ENCODE measurements at places on chromosomes 16 and 17.

GRCh38 chr17:18859256-18859655 is 1.3 kb downstream of the PRPSAP2 start:
- DNase-seq, result peak; percentile 11

DNA sequence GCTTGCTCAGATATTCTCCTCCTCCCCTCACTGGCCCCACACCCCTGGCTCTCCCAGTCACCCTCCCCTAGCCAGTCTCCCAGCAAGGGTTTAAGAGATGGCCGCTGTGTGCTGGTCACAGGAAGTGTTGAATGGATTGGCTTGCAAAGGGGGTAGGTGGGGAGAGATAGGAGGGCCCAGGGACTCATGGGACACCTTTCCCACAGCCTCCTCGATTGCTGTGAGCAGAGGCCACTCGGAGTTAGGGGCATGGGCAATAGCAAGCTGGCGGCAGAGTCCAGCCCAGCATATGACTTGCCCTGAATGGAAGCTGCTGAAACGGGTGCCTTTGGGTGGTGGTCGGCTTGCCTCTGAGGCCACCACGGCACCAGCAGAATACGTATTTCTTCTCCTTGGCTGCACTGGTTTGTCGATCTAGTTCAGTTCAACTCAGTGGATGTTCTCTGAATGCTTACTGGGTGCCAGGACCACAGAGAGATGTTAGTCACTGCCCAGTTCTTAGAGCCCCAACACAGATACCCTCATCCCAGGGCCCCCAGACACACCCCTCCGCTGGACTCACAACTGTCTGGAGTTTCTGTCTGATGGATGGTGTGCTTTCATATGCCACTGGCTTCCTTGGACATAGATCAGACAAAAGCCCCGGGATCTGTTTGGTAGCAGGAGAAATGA is 6.0 kb downstream of the WFIKKN2 start:
- DNase-seq, result no peak

DNA sequence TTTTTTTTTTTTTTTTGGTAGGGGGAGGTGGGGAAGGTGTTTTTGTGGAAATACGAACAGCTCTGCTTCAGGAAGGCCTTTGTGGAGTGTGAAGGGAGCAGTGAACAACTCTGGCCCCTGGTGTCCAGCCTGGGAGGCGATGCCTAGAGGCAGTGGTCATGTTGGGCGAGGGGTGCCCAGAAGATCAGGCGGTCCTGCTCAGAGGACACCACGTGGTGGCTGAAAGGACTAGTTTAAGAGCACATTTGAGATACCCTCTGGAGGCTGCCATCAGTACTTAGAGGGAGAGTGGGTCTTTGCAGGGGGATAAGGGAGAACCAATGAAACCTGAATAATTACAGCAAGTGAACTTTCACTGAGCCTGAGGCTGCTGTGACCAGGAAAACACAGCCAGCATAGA is 40.1 kb upstream of the RHOT1 start:
- no peak for DNase-seq

DNA sequence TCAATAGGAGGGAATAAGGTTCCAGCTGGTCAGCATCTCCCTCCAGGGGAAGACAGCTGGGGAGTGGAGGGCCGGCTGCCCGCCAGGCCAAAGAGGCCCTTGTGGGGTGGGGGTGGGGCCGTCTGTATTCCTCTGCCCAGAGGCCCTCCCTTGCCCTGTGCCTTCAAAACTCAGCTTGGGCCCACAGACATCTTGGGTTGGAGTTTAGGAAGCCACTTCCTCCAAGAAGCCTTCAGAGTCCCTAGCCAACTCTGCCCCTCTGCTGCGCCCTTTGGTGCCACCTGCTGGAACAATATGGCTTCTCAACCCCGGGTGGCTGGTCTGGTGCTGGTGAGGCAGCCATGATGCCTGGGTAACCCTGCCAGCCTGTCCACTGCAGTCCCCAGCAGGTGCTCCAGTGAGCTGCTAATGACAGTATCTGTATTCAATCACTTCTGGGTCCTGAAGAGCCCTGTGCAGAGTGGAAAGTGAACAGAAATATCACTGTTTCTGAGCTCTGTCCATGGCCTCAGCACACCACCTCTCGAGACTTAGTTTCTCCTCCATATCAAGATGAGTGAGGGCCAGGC is 16.7 kb downstream of the HSD11B2 start:
- peak; percentile 88 for DNase-seq

GRCh38 chr17:47099987-47100711 is 88.9 kb downstream of the CDC27 start:
- peak; percentile 94 for DNase-seq

GRCh38 chr17:79619196-79619595 is 8.3 kb upstream of the RBFOX3 start:
- no peak for DNase-seq

GRCh38 chr17:69388822-69389442 is 25.6 kb upstream of the MAP2K6 start:
- no peak for DNase-seq

GRCh38 chr17:40910441-40910841 is 25.4 kb upstream of the KRT20 start:
- DNase-seq, result no peak

DNA sequence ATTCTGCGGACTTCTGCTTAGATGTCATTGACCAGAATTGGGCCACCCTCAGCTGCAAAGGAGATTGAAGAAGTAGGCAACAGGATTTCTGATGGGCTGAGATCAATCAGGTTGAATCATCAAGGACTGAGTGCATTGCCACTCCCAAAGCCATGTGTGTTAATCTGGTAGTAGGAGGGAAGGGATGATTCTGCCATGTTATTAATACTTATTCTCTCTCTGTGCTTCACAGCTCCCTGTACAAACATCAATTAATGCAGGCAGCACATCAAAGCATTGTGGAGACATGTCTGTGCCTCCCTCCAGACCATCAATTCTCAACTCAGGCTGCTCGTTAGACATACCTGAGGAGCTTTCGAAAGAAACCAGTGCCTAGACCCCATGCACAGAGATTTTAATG is 11.6 kb downstream of the LRRC3C start:
- DNase-seq, result no peak

GRCh38 chr16:86848821-86849220 is 270.5 kb downstream of the FOXL1 start:
- DNase-seq, result no peak

GRCh38 chr17:33218698-33219601 is 74.1 kb downstream of the ASIC2 start:
- no peak for DNase-seq

- no peak for DNase-seq
Measured at GRCh38 chr16:58863042-58863441, 128.9 kb upstream of the GOT2 start.

DNA sequence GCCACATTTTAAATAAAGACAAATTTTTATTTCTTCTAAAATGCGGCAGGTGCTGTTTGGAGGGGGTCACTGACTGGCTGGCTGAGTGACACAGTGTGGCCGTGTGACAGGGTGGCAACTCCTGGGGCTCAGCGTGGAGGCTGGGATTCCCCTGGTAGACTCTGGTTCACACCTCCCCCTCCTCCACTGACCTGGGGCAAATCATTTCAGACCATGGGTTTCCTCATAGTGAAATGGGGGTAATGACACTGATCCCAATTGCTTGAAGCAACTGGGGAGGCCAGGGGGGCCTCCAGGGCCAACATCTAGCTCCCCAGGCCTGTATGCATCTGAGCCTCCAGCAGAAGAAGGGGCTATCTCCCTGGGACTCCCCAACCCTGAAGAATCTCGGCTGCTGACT is 6.6 kb downstream of the HSD11B2 start:
- no peak for DNase-seq

- DNase-seq, result no peak
Measured at GRCh38 chr17:50758524-50758923, 8.8 kb downstream of the ANKRD40CL start.

DNA sequence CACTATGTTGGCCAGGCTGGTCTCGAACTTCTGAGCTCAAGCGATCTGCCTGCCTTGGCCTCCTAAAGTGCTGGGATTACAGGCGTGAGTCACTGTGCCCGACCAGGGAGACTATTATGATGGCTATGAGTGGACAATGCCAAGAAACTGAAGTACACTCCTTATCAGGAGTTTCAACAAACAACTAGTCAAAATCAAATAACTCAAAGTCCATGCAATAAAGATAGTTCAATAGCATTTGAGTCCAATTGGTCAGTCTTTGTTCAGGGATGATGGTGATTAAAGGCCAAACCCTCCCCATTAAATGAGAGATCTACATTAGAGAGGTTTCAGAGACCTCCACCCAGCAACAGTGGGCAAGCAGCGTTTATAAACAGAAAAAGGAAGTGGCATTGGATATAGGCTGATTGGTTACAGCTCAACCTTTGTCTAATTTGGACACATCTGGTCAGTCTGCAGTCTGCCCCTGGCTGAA is 8.0 kb downstream of the CHST5 start:
- DNase-seq, result no peak

GRCh38 chr16:79151-80054 is 1.4 kb downstream of the MPG start:
- peak; percentile 24 for DNase-seq

- DNase-seq, result no peak
Measured at GRCh38 chr16:26840691-26841090, 226.0 kb upstream of the C16orf82 start.

DNA sequence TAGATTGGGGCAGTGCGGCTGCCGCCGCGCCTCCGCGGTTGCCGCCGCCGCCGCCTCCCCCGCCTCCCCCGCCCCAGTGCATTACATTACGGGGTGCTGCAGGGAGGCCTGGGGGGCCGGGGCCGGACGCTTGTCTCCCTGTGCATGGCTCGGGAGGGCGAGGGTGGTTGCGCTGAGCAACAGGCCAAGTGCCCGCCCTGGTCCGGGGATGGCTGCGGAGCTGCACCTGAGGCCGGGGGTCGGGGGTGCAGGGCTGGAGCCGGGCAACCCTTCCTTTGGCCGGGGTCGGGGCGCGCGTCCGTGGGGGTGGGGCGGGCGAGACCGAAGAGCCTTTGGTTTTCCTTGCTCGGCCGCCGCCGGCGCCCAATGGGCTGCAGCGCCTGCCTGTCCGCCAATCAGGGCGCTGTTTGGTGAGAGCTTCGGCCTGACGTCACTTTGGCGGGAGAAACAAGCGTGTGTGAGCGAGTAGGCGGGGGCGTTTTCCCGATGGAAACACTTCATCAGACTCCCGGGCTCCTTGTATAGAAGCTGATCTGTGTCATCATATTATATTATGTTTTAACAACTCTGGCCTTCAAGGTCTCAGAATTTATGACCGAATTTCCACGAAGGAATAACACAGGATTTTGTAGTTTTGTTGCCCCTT is 941 bp upstream of the FBXL20 start:
- peak; percentile 85 for DNase-seq

DNA sequence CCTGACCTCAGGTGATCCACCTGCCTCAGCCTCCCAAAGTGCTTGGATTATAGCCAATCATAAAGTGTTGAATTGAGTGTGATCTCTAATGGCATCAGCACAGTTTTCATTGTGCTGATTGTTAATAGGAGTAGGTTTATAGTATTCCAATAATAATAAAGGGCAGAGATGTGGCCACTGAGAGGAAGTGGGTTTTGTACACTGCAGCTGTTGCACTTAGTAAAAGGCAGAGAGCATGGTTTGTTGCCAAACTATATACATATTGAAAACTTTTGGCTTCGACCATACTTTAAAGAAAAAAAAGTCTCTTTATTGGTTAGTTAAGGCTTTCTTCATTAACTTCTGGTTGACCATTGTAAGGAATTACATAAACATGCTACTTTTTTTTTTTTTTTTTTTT is 185.9 kb downstream of the CDK5R1 start:
- no peak for DNase-seq

GRCh38 chr16:87361916-87362619 is 21.5 kb downstream of the FBXO31 start:
- no peak for DNase-seq

DNA sequence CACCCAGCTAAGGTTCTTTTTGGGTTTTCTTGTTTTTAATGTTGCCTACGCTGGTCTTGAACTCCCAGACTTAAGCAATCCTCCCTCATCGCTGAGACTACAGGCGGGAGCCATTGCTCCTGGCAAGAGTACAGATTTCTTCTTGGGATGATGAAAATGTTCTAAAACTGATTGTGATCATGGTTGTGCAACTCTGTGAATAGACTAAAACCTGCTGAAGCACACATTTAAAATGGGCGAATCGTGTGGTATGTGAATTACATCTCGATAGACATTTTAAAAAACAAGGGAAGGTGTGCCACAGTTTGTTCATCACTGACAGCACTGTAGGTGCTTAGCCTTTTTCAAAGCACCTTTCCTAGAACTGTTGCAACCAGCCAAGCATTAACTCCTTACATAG is 48.8 kb upstream of the CDH3 start:
- DNase-seq, result no peak

DNA sequence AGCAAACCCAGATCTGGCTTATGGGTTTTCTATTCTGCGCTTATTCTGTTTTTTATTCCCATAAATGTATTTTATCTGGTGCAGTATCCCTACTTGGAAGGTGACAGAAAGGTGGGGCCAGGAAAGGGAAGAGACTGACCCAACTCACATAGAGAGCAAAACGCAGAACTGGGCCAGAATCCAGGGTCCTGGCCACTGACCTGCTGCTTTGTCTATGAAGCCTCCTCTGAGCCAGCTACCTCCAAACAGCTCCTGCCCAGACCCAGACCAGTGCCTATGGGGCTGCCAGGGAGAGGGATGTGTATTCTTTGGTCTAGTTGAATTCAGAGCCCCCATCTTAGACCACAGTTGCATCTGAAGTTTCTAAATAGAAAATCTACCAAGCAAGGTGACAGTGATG is 36.4 kb upstream of the CES5A start:
- DNase-seq, result no peak

DNA sequence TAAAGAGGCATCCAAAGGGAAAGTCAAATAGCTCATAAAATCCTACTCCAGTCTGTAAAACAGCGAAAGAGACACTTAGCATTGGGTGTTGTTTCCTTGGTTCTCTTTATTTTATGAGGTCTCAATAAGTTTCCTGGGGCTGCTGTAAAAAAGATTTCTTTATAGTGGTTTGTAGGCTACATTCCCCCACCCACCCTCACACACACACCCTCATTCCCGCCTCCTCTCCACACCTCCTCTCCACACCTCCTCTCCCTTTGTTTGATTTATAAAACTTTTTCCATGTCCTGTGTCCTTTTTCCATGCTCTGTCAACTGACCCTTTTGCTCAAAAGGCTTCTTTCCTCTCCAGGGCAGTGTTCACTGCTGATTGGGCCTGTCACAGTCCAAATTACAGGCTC is 178.9 kb upstream of the SOX9 start:
- DNase-seq, result no peak

DNA sequence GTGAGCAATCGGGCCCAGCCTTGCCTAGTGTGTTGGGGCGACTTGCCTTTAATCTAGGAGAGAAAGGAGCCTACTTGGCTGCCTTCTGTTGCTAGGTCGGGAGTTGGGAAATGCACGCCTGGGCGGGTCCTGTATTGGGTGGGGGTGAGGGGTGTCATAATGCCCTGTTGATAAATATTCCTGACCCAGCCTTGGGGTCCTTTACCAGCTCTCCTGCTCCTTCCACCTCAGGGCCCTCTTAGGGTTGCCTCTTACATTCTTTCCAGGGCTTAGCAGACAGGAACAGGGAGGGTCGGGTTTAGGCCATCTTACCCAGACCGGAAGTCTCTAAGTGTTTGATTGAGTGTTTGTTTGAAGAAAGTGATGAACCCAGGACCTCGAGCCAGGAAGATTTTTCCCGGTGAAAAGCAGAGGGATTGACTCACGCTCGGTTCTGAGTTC is 112.9 kb downstream of the SEC14L1 start:
- DNase-seq, result no peak

- no peak for DNase-seq
Measured at GRCh38 chr16:77359065-77359502, 75.8 kb downstream of the ADAMTS18 start.

All from KBM-7 (cell line).